ENCODE measurements at places on chromosomes 6 and 20.
A peak's percentile ranks its signal among the peaks of the same experiment; 100 is the strongest.

- DNase-seq: peak; percentile 43
Observed at GRCh38 chr6:118705544-118706491, 54.4 kb upstream of the CEP85L start.

DNA sequence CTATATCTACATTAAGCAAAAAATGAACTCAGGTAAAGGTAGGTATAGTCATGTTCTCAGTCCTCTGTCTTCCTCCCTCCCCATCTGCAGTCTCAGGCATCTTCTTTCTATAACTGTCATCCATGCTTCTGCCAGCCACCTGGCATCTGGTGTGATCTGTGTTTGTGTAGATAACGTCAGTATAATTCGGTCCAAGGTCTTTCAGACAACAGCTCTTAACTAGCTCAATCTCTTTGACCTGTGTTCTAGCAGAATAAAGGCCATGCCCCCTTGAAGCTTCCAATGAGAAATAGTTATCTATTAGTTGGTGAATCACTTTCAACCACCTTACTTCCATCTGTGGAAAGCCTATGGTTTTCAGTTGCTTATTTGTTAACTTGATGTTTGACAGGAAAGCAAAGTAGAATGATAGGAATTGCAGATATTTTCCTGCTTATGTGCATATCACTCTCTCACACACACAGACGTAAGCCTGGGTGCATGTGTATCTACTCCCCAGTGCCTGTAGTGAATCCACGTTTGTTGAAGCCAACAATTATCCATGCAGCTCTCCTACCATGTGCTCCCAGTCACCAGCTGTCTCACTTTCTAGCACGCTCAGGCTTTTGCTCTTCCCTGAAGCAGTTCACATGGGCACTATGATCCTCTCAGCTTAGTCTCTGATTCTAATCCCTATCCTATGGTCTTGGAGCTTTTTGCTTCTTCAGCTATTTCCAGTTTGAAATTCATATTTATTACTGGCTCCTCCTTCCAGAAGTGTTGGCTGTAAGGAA lies 433.7 kb upstream of the MANEA start:
- peak; percentile 80 for DNase-seq

GRCh38 chr6:67887747-67888545 lies 747.1 kb upstream of the ADGRB3 start:
- DNase-seq: no peak

DNA sequence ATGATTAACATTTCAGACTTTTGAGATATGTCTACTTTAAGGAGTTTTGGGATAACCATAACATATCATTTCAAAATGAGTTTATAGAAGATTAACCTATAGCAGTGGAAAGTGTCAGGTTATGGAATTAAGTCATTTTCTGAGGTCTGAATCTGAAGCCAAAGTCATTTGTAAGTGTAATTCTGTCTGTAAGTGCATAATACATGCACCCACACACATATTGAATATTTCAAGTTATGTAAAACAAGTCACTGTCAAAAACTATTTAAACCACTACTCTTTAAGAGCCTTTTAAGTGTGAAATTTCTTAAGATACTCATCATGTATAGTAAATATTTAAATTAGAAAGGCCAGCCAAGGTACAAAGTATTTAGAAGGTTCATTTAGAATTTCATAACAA lies 115.8 kb upstream of the HMGCLL1 start:
- no peak for DNase-seq

DNA sequence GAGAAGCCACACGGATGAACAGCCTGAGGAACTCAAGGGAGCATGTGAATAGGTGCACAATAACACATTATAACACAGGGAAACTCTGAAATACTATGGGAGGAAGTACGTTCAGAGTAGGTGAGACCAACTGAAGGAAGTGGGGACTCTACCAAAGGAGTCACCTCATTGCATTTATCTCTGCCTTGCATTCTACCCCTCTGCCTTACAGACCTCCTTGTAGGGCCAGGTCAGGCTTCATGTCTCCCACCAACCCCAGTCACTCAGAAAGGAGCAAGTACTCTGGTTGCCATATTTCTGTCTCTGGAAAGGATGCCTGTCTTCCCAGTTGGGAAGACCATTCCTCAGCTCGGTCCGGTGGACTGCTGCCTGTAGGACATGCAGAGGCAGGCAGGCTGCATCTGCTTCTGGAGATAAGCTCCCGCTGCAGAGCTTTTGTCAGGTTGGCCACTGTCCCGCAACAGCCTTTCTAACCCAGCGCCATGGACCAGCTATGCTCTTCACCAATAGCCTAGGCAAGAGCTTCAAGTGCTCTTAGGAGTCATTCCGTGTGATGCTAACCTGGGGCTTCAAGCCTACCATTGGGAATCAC lies 51.6 kb upstream of the ASIP start:
- DNase-seq: no peak

- no peak for DNase-seq
Observed at GRCh38 chr20:59164686-59165391, 1.2 kb downstream of the ZNF831 start.

Data from retinal pigment epithelial cell (primary cell).